SHP77 treated with DMSO at 0.1 percent for 48 hours (cell line): ENCODE measurements at places on chromosomes 12 and 14.

DNA sequence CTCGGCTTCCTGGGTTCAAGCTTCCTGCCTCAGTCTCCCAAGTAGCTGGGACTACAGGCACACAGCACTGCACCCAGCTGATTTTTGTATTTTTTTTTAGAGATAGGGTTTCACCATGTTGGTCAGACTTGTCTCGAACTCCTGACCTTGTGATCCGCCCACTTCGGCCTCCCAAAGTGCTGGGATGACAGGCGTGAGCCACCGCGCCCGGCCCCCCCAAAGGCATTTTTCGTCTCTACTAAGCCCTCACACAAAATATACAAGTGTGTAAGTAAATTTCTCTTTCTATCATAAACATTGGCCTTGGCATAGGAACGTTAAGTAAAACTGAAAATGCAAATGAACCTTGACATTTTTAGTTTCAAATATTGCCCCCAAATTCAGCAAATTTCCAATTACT, 2.1 kb downstream of the ACAD10 start:
- DNase-seq = no peak

DNA sequence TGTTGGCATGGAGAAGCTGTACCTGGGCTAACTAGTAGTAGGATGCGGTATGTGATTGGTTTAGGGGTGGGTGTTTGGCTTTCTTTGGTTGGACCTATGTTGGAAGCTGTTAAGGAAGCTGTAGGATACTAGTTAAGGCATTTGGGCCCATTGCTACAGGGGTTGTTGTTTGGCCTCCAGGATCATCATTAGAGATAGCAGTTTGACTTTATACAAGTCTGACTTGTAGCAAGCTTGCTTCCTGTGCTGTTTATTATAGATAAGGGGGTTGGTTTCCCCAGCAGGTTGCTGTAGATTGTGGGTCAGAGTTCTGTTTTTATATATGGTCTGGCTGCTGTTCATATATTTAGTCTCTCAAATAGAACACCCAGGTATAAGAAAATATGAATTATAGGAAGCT, 1.4 kb upstream of the PRIM1 start:
- no peak for DNase-seq

DNA sequence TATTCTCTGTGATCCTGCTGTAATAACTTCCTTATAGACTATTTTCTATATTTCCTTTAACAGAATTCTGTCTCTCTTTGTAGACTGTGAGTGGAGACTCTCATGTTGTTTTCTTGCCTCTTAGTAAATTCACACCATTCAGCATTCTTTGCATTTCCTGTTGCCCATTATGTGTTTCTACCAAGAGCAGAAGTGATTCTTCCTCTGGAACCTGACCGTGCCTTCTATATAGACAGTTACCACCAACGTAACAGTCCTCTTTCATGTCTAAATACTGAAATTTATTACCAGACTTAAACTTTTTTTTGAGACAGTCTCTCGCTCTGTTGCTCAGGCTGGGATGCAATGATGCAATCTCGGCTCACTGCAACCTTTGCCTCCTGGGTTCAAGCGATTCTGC, 31.1 kb downstream of the METAP2 start:
- no peak for DNase-seq

GRCh38 chr14:60964904-60965303, 16.0 kb downstream of the TRMT5 start:
- DNase-seq = no peak

GRCh38 chr14:32588448-32589320, 259.6 kb downstream of the AKAP6 start:
- peak; percentile 35 for DNase-seq

GRCh38 chr14:22593189-22593588, 4.2 kb upstream of the DAD1 start:
- no peak for DNase-seq

DNA sequence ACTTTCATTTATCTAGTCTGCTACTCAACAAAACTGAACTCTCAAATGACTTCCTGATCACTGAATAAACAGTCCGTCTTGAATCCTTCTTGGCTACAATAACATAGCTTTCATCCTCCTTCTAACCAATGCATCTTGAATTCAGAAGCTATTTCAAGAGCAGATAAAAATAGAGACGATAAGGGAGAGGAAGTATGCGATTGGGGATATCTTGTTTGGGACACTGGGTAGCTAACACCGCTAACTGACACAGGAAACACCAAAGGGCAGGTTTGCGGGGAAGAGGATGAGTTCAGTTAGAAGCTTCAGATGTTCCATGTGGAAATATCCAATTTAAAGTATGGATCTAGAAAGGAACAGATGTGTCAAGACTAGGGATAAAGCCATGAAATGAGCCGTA, 102.5 kb downstream of the SLC41A2 start:
- no peak for DNase-seq

- no peak for DNase-seq
These were observed 619.2 kb upstream of the LRFN5 start for GRCh38 chr14:40987481-40987880.

DNA sequence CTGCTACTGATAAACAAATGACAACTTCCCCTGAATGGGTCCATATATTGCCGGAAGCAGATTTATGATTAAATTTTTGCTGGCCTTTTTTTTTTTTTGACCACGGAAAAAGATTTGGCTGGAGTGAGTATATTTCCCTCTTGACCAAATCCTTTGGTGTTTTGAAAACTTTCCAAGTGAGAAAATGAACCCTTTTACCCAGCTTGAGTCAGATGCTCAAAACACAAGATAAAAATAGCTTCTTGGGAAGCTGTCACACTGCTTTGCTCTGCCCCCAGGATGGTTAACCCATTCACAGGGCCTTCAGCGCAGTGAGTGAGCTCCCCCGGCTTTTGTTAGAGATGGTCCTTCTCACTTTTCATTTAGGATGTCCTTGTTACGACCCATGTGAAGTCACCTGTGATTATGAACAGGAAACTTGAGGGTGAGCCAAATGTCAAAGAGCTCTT, 224.3 kb downstream of the PELI2 start:
- no peak for DNase-seq

DNA sequence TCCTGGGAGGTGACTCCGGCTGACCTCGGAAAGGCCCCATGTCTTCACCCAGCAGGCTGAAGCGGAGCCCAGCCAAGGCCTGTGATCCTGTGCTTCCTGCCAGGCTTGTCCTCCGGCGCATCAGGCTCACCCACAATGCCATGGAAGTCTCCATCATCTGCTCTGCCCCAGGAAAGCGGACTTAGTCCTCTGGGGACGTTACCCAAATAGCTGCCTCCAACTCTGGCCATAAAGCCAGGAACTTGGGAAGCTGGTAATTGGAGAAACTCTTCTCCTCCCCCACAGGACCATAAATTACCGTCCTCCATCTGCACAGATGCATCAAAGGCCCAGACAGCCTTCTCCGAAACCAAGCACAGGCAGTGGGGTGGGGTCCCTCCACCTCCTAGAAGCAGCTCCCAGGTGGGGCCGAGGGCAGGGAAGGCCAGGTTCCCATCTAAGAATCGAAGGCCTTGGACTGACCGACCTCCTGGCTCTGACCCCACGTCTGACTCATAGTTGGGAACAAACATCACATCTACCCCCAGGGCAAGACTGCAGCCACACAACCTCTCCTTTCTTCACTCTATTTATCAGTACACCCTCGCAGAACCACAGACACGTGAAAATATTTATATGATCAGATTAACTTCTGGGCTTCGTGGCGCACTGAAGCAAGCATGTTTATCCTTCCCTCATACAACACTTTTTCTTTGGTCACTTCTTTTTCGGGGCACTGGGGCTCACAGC, 56.4 kb downstream of the PITPNM2 start:
- no peak for DNase-seq

GRCh38 chr12:95060951-95061350, 12.5 kb downstream of the NR2C1 start:
- no peak for DNase-seq

DNA sequence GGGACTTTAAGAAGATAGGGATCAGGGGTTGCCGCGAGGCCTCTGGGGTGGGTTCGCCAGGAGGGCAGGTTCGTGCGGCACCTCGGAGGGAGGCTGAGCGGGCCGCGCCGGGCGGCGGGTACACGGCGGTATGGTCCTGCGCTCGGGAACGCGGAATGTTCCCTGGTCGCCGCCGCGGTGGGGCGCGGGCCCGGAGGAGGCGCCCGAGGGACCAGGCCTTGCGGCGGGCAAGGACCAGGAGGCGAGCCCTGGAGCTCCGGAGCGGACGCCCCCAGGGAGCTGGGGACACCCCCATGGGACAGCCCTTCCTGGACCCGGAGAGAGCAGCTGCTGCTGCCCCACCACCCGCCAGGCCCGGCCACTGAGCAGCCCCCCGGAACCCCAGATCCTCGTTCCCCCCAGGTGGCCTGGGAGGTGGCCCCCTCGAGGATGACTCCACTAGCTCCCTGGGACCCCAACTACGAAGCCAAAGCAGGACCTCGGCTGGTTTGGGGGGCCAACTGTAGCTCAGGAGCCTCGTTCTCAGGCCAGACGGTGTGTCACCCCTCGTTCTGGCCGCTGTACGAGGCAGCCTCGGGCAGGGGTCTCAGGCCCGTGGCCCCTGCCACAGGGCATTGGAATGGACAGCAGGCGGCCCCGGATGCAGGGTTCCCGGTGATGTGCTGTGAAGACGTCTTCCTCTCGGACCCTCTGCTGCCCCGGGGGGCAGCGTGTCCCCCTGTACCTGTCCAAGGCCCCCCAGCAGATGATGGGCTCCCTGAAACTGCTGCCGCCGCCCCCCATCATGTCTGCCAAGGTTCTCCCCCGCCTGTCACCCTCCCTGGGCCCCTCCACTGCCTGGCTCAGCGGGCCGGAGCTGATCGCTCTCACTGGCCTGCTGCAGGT, 45.6 kb upstream of the SLC8A3 start:
- DNase-seq = no peak

DNA sequence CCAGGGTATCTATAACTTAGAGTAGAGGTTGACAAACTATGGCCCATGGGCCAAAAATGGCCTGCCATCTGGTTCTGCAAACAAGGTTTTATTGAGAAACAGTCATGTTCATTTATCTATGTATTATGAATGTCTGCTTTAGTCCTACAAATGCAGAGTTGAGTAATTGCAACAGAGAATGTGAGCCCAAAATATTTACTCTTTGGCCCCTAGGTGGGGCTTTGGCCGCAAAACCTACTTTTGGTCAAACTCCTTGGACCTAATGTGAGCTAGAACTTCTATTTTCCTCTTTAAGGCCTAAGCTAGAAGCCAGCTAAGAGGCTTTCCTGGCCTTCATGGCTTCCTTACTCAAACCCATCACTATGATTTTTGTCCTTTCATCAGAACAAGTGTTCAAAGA, 379.1 kb downstream of the NELL2 start:
- DNase-seq = no peak

- no peak for DNase-seq
These were observed 707 bp downstream of the DHRS1 start for GRCh38 chr14:24298892-24299254.

DNA sequence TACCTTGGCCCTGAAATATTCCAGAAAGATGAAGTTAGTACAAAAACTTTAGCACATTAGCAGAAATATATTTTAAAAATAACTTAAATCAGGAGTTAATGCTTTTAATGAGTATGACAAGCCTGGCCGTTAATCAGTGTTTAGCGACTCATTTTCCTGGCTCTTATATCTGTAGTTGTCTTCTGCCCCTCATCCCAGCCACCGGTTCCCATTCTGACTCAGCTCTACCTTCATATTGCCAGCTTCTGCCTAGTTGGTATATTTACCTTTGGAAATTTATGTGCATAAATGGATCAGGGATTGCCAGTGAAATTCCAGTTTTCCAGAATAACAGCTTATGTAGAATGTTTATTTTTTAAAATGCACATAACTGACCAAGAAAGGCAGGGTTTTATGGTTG, 79.9 kb downstream of the ERGIC2 start:
- DNase-seq = no peak

DNA sequence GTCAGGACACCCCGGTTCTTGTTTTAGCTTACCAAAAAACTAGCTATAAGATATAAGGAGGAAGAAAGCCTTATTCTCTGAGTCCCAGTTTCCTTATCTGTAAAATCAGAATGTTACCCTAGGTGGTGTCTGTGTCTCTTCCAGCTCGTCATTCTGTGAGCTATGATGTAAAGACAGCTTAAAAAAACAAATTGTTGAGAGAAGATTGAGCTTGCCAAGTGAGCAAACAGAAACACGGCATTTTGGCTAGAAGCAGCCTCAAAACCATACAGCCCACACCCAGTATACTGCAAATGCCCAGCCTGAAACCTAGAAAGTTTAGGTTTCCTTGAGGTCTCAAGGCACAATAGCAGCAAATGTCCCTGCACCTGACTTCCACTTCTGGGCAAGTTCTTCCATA, 151.4 kb downstream of the SSPN start:
- DNase-seq = no peak

GRCh38 chr14:49008363-49008762, 577.8 kb downstream of the RPS29 start:
- DNase-seq = no peak

- no peak for DNase-seq
These were observed 157.9 kb downstream of the PELI2 start for GRCh38 chr14:56276108-56276507.

GRCh38 chr12:58086930-58087329, 145.6 kb downstream of the ATP23 start:
- no peak for DNase-seq

DNA sequence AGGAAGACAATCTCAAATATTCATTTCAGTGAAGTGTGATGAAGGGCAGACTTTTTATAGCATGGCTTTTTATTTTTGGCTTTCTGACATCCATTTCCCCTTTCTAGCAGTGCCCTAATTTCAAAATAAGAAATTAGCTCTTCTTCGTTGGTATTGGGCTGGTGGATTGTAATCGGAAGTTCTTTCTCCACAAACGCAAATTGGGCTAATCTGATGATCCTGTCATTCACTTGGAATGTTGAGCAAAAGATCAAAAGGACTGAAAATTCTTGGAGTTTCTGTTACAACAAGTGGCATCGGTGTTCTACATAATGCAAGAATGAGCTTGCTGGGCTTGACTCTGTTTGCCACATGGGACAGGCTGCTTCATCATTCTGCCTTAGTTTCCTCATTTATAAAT, 1182.8 kb downstream of the FLRT2 start:
- DNase-seq = no peak
